ENCODE measurements at places on chromosomes 3 and 15. TPM values are rescaled to one million over a fixed set of nuclear protein-coding genes. Genes with fewer than 3 reads are reported as not detected.

The GOLGA6L4 gene
- 0.81 TPM for total RNA-seq

The ZNF660 gene
- not detected for total RNA-seq

The INSYN1 gene
- 1.5 TPM for total RNA-seq

The TMEM207 gene
- not detected for total RNA-seq

DNA sequence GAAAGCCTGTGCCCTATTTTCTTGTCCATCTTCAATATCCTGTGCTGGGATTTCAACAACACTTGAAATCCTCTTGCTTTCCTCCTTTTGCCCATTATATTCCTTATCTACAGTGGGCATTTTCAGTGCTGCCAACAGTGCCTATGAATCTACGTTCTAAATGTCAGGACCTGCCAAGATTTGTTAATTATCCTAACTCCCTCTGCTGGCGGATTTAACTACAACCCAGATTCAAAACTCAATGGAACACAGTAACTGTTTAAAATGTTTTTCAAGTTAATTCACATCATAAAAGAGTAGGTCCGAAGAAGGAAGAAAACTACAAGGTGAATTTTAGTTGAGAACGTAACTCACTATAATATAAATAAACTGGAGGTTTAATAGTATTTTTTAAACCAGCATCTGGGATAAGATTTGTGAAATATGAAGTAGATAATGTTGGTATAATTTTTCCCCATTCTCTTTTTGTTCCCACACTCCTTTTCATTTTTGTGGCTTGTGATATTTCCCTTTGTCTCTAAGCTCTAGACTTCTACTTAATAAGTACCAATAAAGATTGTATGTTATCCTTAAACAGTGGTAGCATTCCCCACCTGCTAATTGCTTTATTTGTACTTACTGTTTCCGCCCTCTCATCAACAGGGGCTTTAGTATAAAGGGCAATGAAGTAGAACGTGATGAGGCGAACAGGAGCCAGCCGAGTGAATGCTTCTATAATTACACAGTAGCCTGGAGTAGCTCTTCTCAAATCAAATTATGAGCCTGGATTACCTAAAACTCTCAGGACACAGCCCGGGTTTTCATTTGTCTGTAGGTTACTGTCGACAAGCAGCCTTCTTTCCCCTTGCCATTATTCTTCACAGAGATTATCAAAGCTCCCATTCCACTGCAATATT, 302.5 kb upstream of the ATP11B start:
- DNase-seq, result peak; percentile 39

GRCh38 chr3:123755085-123755484, 129.0 kb downstream of the MYLK start:
- DNase-seq, result no peak

DNA sequence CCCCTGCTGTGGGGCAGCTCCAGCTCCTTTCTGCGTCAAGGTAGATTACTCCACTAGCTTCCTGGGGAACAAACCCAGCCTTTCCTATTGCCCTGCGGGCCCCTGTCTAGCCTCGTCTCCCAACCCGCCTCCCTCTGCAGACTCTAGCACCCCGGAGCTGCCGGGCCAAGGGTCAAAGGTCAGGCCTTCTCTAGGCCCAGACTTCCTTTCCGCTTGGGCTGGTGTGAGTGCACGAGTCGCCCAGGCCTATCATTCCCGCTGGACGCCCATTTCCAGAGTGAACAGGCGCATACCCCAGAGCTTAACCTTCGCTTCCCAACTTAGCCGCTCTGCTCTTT, 11.6 kb upstream of the ONECUT1 start:
- DNase-seq, result no peak

- DNase-seq, result no peak
Observed at GRCh38 chr3:123081718-123082369, 15.0 kb downstream of the PDIA5 start.

DNA sequence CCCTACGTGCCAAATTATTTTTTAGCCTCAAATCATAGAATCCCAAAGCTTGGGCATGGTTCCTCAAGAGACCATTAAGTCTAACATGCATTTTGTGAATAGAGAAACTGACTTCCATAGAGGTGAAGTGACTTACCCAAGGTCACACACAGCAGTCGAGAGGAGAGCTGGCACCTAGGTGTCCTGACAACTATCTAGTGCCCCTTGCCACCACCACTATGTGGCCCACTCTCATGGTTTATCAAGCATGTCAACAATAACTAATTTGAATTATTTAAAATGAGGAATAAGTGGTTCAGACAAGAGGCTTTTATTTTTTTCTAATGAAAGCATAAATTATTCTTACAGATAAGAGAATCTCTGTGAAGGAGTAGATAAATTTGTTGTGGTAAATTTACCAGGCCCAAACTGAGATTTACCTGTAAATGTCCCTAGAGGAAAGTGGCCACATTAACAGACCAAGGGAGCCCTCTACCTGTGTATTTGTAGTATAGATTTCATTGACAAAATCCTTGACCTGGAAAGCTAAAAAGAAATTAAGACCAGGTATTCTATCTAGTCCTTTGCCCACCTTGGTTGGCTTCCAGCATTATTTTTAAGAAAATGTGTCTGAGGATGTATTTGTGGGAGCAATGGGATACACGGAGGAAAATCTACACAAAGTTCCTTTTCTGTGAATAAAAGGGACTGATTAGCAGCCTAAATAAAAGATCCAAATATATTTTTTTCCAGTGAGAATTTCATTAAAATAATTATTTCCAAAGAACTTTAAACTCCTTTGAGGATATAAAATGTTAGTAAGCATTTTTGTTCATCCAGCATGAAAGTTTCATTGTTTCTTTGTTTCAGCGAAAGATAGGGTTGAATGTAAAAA, 49.1 kb downstream of the IQCH start:
- DNase-seq, result peak; percentile 61

- peak; percentile 4 for DNase-seq
Observed at GRCh38 chr3:108159105-108159504, 63.1 kb downstream of the IFT57 start.

DNA sequence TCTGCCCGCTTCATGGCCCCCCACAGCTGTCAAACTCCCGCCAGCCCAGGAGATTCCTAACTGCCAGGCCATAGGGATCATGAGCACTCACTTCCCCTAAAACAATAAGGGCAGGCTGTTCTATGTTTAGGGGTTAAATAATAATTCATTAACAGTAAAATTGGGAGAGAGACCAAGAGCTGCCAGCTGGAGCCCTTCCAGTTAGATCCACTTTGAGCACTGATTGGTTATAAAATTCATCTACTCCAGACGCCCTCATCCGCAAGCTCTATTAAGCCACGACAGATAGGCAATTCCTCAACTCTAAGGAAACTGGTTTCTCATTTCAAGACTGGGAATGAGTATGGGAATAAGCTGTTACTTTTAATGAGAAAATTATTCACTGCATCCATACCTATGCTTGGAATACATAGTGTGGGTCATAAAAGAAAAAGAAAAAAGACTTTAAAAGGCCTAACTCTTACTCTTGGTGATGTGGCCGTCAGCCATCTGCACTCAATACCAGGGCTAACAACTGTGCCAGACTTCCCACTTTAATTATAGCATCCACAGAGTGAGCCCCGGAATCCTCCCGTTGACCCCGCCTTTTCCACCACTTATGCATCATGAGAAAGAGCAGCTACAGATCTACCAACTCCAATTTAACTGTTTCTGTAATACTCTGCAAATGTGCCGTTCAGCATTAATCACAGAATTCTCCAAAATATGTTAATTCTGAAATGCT, 44.5 kb downstream of the IL17RD start:
- no peak for DNase-seq

GRCh38 chr3:146838221-146838620, 233.1 kb upstream of the PLSCR5 start:
- DNase-seq, result no peak

GRCh38 chr15:29812384-29812694, 9.9 kb downstream of the TJP1 start:
- DNase-seq, result no peak

Data from A172 (cell line).